ENCODE measurements at places on chromosomes 2 and 18.

- no peak for DNase-seq
Measured at GRCh38 chr2:25377822-25378421, 36.2 kb upstream of the DNMT3A start.

GRCh38 chr2:192044496-192044895, 150.2 kb downstream of the TMEFF2 start:
- DNase-seq: no peak

- DNase-seq: no peak
Measured at GRCh38 chr2:14358774-14359173, 273.7 kb upstream of the LRATD1 start.

- no peak for DNase-seq
Measured at GRCh38 chr2:33241581-33241980, 234.9 kb upstream of the RASGRP3 start.

- peak; percentile 62 for DNase-seq
Measured at GRCh38 chr2:173210270-173211196, 134.9 kb downstream of the MAP3K20 start.

DNA sequence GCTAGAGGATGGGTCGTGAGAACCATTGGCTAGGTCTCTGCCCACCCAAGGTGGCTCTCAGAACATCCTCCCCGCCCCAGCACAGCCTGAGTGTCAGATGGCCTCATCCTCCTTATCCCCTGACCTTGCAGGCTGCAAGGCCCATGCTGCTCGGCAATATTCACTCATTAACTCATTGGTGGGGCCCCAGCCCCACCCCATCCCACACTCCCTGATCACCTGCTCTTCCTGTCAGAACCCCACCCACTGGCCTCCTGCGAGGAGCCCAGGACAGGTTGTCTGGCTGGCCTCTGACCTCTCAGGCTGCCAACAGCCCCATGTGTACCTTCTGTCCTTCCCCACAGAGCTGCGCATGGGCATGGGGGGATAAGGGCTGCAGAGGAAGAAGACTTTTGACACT, 5.3 kb downstream of the ADCY3 start:
- DNase-seq: no peak

GRCh38 chr2:27721335-27721734, 50.2 kb upstream of the MRPL33 start:
- DNase-seq: no peak

- no peak for DNase-seq
Measured at GRCh38 chr2:35298493-35298892, 1057.1 kb upstream of the CRIM1 start.

DNA sequence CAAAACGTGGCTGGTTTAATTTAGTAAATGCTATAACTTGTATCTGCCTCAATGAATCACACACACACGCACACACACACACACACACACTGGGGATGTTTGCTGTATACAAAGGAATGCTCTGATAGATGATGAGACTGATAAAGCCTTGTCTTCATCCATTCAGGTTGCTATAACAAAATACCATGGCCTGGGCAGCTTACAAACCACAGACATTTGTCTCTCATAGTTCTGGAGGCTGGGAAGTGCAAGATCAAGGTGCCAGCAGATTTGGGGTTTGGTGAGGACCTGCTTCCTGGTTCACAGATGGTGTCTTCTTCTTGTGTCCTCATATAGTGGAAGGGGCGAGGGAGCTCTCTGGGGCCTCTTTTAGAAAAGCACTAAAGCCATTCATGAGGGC, 149.5 kb upstream of the HDAC4 start:
- no peak for DNase-seq

DNA sequence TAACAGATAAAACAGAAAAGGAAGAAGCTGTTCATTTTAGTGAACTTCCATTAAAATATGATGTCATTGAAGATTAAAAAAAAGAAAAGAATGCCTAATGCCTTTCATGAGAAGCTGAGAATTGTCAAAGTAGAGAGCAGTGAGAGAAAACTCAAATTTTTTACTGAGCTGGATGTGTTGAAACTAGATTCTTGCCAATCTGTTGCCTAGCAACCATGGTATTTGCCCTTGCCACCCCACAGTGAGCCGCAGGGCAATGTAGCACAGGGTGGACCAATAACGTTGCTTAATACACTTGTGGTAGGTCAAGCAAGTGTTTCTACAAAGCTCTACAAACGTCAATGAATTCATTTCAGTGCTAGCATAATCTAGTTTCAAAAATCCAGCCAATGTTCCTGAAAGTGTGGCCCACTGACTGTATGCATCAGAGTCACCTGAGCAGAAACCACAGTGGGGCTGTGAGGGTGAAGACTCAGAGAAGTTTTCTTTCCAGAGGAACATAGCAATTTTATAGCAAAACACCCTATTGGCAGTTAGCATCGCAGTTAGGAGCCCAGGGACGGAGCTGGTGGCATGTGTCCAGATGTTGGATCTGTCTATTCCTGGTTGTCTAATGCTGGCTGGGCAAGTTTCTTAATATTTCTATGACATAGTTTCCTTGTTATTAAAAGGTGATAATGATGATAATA, 132.2 kb downstream of the DOCK10 start:
- peak; percentile 45 for DNase-seq

- DNase-seq: no peak
Measured at GRCh38 chr2:55168221-55169154, 63.6 kb downstream of the CLHC1 start.

DNA sequence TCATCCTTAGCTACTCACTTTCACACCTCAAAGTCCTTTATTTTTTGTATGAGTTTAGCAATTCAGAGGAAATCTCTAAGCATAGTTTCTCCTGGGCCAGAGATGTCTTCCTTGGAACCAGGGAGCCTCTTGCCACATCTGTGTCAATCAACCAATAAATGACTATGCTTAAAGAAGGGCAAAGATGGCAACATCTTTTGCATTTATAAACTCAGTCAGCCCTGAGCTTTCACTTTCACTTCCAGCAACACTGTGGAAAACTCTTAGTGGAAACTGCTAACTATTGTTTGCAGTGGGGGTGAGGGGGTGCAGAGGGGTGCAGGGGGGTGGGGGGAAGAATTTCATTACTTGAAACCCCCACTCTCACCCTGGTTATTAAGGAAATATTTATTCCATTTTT, 3.4 kb downstream of the ACVR1C start:
- no peak for DNase-seq

DNA sequence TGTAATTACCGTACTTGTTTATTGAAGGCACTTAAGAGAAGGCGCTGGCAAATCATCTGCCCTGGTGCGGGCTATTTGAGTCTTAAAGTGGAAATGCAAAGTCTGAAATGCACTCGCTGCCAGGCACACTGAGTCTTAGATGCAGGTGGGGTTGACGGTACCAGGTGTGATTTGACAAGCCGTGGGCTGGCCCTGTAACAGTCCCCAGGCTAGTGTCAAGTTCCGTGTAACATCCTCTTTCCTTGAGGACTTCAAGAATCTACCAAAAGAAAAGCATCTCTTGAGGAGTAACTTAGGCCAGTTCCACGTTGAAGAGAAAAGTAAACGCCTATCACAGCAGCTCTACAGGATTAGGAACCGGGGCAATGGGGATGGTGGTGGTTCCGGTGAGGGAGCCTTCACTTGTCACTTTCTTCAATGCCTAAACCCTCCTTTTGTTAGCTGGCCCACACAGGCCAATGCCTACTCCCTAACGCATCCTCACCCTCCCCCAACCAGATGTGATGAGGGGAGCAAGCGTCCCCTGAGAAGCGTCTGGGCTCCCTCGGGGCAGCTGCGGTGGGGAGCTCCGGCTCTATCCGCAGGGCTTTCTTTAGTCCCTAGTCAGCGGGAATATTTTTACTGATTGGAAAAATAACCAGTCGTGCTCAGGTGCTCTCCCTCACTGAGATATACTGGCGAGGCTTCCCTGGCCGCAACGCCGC, 1.5 kb upstream of the UGP2 start:
- peak; percentile 32 for DNase-seq

DNA sequence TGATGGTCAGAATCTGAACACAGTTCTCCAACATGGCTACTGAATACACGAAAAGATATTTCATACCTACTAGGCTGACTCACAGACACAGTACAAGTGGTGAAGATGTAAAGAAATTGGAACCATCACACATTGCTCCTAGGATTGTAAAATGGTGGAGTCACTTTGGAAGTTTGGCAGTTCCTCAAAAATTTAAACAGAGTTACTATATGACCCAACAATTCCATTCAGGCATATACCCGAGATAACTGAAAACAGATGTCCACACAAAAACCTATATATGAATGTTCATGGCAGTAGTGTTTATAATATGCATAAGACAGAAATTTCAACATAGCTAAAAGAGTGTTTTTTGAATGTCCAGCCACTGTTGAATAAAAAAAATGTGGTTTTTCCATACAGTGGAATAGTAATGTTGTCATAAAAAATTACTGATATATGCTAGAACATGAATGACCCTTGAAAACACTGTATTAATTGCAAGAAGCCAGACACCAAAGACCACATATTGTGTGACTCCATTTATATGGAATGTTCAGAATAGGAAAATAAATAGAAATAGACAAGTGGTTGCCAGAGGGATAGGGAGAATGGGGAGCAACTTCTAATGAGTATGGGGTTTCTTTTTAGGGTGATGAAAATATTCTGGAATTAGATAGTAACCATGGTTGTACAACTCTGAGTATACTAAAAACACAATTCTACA, 10.1 kb downstream of the RMP24 start:
- no peak for DNase-seq

DNA sequence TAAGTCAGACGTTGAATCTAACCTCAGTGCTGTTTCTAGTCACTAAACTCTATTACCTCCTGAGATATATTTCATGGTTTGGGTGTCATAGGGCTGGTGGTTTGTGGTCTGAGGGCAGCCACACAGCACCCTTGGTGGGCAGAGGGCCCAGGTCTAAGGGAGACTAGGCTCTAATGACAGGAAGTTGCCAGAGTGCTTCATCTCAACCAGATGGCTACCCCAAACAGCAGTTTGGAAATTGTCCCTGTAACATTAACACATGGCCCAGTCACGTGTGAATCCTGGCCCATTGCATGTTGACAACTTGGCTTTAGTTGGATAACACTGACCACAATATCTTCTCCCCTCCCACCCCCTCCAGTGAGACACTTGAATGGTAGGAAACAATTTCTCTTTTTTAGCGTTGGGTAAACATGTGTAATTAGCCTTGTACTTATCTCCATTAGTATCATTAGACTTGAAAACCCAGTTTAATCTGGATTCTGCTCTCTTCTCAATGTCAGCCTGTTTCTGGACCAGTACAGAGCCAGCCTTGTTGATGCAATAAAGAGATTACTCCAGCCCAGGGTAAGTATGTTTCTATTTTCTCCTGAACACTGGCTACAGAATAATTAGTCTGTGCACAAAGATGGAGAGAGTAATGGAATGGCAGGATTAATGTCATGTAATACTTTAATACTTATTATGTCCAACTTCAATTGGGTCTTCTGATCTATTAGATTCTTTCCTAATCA, 187.8 kb upstream of the SIX3 start:
- no peak for DNase-seq

GRCh38 chr2:230924470-230925341, at the start of gene GPR55:
GPR55 (minus strand) TSS chr2:230925242; CDS start chr2:230910962, 14,280 bp downstream.
- DNase-seq: no peak

GRCh38 chr2:39725401-39725800, 53.7 kb downstream of the THUMPD2 start:
- DNase-seq: no peak

Measured in left renal pelvis (tissue), 4 donors.